ENCODE measurements at places on chromosomes 7 and 10.

DNA sequence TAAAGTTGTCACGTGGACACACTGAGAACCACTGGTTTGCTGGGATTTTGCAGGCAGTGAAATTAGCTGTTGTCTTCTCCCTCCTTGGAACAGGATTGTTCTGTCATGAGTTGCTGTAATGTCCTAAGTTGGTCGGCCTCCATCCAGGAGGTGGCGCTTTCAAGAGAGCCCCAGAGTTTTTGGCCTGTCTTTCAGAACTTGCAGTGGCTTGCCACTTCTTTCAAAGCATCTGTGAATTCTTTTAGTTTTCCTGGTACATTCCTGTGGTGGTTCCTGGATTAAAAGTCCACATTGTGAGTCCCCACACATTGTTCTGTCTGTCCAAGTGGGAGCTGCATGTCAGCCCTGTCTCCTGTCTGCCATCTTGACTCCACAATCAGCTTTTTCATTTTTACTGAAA lies 133.8 kb downstream of the PON1 start:
- no peak for DNase-seq

DNA sequence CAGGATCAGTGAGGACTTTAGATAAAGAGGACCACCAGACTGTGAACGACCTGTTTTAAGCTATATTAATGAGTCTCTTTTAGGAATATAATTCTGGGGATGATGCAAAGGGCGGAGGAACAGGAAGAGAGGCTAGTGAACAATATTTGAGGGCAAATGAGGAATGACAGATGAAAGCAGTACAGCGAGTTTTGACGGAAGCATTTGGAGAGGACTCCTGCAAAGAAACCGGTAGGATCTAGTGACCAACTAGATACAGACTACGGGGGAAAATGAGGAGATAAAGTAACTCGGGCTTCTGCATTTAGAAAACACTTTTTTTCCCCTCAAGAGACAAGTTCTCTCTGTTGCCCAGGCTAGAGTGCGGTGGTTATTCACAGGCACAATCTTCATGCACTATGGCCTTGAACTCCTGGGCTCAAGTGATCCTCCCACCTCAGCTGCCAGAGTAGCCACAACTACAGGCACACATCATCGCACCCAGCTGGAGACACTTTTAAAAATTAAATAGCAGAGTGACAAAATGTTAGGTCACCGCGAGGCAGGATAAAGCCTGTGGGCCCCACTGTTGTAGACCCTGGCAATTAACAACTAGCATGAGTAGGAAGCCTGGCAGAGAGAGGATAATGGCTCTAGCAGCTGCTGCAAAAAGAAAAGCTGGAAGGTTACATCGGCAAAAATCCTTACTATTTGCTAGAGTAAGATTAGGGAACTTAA lies 143.2 kb downstream of the SRPK2 start:
- no peak for DNase-seq

GRCh38 chr10:130756651-130757050 lies 554.9 kb downstream of the TCERG1L start:
- DNase-seq = no peak

DNA sequence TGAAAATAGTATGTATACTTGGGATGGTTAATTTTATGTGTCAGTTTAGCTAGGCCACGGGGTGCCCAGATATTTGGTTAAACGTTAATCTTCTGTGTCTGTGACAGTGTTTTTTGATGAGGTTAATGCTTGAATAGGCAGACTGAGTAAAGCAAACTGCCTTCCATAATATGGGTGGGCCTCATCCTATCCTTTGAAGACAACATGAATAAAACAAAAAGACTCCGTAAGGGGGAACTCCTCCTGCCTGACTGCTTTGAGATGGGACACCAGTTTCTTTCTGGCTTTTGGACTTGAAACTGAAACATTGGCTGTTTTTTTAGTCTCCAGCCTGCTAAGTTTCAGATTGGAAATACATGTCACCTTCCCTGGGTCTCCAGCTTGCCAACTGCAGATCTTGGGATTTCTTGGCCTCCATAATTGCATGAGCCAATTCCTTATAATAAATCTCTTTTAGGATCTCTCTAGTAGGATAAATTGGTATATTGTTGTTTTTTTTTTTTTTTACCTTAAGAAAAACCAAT lies 59.9 kb upstream of the GLCCI1 start:
- no peak for DNase-seq

DNA sequence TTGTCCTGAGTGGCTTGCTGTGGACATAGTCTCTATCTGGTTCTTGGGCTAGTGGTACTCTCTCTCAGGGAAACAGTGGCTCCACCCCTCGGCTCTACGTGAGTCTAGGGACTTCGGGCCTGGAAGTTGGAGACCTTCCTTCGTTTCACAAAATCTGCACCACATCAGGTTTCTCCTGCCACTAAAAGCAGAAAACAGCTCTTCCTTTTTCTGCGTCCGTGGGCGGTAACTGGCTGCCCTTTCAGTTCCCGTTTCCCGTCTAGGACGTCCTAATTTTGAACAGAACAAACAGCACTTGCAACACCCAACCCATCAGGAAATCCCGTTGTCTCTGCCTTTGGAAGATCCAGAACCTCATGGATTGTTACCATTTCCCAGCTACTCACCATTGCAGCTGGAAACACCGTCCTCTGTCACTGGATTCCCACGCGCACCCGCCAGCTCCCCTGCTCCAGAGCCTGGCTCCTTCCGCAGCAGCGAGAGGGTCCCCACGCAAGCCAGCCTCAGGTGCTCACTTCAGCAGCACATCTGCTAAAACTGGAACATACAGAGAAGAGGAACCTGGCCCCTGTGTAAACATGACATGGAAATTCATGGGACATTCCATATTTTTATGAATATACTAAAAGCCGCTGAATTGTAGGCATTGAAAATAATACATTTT lies 311.4 kb upstream of the AKR1E2 start:
- DNase-seq = no peak

- no peak for DNase-seq
Observed at GRCh38 chr10:70782746-70783680, 2.2 kb downstream of the TBATA start.
